ENCODE measurements at places on chromosomes 7 and 10.

- DNase-seq = no peak
Measured at GRCh38 chr10:7833210-7833609, 14.9 kb downstream of the TAF3 start.

DNA sequence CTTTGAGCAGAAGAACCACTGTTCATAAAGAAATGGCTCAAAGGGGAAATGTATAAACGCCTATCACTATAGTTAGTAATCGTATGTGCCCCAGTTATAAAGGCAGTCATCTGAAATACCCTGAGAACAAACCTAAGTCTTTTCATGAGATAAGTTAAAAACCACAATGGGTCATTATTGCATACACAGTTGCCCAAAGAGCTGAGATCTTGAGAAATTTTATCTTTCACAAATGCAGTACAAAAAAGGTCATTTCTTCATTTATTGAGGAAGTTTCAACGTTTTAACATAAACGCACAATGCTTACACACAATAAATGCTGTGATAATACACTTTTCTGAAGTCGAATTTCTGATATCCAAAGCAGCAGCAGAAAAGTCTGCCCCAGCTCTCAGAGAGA, 114.4 kb downstream of the MICU1 start:
- DNase-seq = no peak

DNA sequence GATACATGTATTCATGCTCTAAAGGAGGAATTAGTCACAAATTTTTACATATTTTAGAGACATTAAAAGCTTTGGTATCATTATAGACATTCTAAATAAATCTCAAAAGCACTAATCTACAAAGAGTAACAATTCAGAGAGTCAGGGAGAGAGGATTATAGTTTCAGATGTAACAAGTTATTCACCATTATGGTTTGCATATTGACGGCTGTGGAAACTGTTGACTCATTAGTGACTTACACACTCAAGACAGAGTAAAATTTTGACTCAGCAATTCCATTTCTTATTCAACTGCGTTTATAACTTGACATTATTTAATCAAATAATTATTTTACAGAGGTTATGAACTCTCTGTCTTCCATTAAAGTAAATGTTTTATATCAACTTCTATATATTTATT, 95.4 kb upstream of the SEMA3C start:
- DNase-seq = no peak

GRCh38 chr7:108239501-108240225, 109.5 kb upstream of the LAMB4 start:
- no peak for DNase-seq

DNA sequence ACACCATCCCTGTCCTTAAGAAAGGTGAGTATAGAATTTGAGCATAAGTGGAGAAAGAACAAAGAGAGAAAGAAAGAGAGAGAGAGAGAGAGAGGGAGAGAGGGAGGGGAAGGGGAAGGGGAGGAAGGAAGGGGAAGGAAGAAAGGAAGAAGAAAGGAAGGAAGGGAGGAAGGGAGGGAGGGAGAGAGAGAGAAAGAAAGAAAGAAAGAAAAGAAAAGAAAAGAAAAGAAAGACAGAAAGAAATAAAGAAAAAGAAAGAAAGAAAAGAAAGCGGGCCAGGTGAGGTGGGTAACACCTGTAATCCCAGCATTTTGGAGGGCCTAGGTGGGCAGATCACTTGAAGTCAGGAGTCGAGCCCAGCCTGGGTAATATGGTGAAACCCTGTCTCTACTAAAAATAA, 19.9 kb downstream of the CCL24 start:
- DNase-seq = no peak

DNA sequence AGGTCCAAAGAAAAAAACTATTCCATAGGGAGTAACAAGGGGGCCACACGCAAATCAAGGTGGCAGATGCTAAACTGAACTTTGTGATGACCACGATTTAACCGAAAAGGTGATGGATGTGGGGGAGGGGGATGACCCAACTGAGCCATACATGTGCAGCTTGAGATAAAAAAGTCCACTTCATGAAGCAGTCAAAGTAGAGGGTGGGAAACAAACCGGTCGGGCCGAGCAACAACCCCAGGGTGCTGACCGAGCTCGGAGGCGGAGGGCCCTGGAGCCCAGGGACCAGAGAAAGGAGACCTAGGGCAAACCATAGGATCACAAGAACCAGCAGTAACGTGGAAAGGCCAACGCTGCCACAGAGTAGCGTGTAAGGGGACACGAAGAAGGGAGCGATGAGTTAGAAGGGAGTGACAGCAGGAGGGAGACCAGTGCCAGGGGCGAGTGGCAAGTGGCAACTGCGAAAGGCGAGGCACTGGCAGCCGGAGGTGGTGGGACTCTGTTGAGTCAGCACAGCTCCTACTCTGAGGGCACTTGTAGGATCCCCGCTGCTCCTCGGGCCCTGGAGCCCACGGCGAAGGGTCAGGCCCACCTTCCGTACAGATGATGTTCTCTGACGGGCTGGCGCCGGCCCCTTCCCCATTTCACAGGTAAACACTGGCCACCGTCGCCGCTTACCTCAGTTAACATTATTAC, 540 bp downstream of the SNX13 start:
- peak; percentile 10 for DNase-seq

- no peak for DNase-seq
Measured at GRCh38 chr7:83957333-83957732, 237.3 kb downstream of the SEMA3A start.

DNA sequence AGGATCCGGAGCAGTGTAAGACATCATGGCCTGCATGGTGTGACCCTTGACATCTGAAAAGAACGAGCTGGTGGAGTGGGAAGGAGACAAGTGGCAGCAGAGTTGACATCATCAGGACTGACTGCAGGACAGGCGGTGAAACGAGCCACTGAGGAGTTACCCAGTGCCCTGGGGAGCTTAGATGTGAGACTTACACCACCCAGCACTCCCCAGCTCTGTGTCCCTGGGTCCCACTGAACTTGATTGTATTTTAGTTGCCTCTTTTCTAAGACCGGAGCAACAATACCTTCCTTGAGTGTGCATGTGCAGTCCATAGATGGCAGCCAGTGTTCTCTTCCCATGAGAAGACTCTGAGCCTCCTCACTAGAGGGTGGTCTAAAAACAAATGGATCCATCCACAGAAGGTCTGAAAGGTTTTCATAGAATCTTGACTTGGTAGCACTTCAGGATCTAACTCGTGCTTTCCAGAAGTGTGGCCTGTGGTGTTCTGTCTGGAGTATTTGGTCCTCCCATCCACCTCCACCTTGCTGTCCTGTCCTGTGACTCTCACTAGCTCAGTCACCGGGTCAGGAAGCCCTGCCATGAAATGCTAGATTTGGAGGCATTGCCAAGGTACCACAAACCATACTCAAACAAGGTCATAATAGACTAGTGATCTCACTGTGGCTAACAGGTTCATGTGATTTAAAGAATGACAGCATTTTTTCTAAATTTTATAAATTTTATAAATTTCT, 59.0 kb downstream of the IKZF1 start:
- DNase-seq = no peak

Data from T1000 (cell line).